ENCODE measurements at places on chromosomes 4 and X.

- DNase-seq = no peak
Measured at GRCh38 chr4:83329521-83330110, 5.0 kb downstream of the HPSE start.

DNA sequence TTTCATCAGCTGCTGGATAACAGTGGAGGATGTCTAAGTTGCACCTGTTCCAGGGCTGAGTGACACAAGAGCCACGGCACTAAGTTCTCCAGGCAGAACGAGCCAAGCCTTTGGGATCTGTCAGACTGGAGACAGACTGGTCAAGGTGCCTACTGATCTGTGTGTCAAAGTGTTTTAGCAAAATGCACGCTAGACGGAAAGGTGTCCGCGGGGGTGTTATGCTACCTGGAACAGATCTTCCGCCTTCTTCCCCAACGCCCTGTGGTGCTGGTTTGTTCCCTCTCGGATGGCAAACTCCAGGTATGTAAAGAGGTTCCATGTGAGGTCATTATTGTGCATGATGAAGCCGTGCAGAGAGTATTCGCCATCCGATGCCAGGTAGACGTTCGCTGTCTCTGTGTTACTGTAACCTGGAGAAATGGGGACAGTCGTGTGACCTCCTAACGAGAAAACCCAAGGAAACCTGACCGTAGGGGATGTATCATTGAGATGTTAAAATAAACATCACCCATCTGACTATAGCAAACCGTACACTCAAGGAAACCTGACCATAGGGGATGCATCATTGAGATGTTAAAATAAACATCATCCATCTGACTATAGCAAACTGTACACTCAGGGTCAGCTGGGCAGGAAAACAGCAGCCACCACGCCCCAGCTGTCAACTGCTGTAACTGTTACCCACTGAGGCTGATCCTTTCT, 29.7 kb upstream of the SLC25A6 start:
- DNase-seq = no peak

DNA sequence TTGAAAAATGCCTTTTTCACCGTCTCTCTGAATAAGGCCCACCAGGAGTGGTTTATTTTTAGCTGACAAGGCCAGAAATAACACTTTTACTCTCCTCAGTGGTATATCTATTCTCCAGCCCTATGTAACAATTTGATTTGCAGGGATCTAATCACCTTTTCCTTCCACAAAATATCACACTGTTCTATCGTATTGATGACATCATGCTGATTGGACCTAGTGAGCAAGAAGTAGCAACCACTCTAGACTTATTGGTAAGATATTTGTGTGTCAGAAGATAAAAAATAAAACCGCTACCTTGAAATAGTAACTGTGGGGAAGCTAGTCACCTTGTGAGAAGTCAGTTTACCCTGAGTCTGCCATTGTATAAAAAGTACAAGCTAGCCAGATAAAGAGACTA, 27.7 kb downstream of the AGTR2 start:
- no peak for DNase-seq

DNA sequence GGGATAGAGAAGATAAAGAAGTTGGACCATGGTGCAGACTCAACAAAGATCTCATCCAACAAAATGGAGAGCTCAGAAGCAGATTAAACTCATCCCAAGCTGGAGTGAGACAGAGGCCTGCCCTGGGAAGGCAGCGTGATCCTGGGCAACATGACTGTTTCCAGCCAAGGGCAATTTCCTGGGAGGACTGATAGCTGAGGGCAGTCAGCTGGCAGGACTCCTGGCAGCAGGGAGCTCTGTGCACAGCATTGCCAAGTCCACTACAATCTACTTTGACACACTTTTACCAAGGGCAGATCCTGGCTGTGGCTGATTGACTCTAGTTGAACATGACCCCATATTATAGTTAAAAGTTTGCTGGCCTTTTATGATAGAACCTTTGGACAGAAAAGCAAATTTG, 357.3 kb upstream of the RASGEF1B start:
- no peak for DNase-seq

DNA sequence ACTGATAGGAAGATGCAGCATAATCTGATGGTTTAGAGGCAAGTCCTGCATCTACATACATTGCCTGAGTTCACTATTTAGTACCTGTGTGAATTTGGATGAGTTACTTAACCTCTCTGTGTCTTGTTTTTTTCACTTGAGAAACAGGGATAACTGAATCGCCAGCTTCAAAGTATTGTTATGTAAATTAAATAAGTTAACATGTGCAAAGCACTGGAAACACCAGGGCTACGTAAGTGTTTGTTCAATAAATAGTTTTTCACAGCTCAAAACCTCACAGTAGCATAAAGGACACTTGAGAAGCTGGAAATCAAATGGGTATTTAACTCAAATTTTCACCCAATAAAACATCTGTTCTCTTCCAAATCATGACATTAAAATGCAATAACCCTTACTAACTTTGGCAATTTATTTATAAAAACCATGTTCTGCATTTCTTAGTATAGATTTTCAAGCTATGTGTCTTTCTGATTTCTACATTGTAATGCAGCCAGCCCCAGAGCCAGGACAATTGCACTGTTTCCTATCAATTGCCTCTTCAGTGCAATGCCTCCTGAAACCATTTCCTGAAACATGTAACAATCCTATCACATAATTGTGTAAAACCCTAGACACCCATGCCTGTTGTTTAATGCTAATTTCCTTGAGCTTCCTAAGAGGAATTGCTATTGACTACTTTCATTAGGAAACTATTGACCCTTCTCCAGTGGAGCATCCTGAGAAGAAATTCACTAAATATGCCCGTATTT, 177.1 kb downstream of the UNC5C start:
- no peak for DNase-seq

- DNase-seq = no peak
Measured at GRCh38 chr4:87011340-87012034, 76.7 kb downstream of the AFF1 start.

DNA sequence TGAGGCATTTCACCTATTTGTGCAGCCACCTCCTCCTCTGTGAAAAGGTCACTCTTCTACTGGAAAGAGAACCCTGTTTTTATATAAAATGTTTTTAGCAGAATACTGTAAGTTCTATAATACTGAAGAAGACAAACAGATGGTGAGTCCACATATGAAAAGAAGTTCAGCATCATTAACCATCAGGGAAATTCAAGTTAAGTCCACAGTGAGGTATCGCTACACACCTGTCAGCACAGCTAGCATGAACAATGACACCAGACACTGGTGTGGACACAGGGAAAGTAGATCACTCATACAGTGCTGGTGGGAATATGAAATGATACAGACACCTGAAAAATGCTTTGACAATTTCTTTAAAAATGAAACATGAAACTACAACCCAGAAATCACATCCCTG, 133.0 kb downstream of the MAD2L1 start:
- no peak for DNase-seq

- DNase-seq = no peak
Measured at GRCh38 chrX:142446349-142446748, 241.3 kb upstream of the MAGEC2 start.

- no peak for DNase-seq
Measured at GRCh38 chr4:177638871-177639270, 196.6 kb upstream of the AGA start.

GRCh38 chrX:50711907-50712306, 102.1 kb downstream of the SHROOM4 start:
- no peak for DNase-seq

- DNase-seq = no peak
Measured at GRCh38 chrX:15274946-15275345, 5.1 kb upstream of the ASB9 start.

DNA sequence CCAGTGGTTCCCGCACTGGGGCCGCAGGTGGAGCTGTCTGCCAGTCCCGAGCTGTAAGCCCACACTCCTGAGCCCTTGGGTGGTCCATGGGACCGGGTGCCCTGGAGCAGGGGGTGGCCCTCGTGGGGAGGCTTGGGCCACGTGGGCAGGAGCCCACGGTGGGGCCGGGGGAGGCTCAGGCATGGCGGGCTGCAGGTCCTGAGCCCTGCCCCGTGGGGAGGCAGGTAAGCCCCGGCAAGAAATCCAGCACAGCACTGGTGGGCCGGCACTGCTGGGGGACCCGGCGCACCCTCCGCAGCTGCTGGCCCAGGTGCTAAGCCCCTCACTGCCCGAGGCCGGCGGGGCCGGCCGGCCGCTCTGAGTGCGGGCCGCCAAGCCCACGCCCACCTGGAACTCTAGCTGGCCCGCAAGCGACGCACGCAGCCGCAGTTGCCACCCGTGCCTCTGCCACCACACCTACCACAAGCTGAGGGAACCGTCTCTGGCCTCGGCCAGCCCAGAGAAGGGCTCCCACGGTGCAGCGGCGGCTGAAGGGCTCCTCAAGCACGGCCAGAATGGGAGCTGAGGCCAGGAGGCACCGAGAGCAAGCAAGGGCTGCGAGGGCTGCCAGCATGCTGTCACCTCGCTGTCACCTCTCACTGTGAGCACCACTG, 2.0 kb upstream of the METAP1 start:
- DNase-seq = no peak

DNA sequence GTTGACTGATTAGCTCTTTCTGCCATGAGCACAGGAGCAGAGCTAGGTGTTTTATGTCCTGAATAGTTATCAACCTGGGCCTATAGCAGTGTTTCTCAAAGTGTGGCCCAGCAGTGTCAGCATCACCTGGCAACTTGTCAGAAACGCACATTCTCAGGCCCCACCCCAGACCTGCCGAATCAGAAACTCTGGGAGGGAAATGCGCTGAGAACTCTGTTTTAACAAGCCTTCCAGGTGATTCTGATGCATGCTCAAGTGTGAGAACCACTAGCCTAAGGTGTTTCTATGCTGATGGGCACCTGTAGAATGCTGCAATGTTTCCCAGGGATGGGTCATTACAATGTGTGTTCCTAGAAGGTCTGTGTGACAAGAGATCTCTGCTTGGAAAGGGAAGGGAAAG, 257.5 kb downstream of the MID1IP1 start:
- no peak for DNase-seq

DNA sequence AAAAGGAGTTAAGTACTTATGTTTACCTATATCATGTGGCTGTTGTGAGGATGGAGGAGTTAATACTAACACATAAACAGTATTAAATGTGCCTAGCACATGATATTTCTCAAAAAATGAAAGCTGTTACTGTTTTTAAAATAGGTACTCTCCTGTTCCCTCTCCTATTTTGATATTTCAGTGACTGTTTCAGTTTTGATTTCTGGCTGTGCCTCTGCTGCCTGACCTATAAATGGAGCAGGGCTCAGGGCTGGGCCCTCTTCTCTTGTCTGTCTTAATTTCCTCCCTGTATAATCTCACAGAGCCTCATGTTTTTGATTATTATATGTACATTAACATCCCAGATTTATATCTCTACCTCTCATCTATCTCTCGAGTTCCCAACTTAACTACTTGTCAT, 93.3 kb downstream of the UGT8 start:
- no peak for DNase-seq

DNA sequence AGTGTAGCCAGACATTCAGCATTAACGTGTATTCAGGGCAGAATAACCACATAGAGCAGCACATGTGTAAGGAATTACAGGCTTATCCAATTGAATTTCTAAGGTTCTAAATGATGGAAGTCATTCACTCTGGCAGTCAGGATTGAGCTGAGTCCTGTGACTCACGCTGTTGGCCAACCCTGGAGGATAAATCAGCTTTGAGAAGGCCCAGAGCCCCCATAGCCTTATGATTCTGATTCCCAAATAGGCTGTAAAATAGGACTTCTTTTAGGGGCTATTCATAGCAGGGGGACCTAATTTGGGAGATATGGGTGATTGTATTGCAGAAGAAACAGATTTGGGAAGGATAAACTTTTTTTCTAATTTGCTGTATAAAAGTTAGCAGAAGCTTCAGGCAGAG, 8.1 kb upstream of the HPF1 start:
- DNase-seq = no peak

DNA sequence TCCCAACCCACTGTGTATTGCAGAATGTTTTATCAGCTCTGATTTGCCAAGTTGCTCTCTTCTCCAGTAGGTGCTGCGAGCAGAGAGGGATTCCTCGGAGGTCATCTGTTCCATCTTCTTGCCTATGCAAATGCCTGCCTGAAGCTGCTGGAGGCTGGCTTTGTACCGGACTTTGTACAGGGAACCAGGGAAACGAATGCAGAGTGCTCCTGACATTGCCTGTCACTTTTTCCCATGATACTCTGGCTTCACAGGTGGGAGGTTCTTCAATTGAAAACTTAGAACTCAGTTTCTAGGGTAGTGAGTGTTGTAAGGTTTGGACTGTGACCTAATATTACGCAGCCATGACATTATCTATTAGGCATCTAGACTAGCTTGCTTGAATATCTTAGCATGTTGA, 24.9 kb downstream of the AR start:
- no peak for DNase-seq

GRCh38 chr4:102935716-102936115, 66.9 kb downstream of the CISD2 start:
- no peak for DNase-seq

- DNase-seq = no peak
Measured at GRCh38 chrX:72272868-72273267, 4.2 kb downstream of the RPS4X start.

DNA sequence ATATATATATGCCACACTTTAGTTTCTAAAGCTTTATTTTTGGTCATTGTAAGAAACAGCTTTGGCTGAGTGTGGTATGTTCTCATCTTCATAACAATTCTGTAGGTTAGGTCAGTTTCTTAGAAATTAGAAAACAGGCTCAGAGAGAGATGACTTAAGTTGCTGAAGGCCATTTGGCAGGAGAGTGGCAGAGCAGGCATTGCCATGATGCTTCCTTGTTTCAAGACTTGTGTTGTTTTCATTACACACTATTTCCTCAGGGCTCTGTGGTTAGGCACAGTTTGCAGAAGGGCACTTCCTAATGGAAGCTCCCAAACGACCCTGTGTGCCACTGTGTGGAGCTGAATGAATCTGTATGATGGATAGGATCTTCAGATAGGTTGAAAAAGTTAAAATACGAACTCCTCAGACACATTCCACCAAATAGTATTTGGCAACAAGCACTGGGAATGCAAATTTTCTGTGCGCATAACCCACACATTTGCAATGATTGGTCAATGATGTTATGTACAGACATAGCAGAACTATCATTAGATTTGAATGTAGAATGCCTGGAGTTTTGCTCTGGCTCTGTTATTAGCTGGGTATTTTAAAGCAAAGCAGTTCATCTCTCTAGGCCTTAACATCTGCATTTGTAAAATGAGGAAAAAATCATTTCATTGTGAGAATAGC, 274.3 kb upstream of the HS3ST1 start:
- DNase-seq = no peak

DNA sequence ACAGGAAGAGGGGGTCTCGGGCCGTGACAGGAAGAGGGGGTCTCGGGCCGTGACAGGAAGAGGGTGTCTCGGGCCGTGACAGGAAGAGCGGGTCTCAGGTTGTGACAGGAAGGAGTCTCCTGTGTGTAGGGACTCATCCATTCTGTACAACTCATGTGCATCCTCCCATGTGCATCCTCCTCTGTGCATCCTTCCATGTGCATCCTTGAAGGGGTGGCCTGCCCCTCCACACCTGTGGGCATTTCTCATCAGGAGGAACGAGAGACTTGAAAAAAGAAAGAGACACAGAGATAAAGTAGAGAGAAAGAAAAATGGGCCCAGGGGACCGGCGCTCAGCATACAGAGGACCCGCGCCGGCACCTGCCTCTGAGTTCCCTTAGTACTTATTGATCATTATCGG, 30.2 kb upstream of the PLCXD1 start:
- DNase-seq = no peak

All from activated T-cell treated with anti-CD3 and anti-CD28 coated beads for 48 hours (primary cell).